ENCODE measurements at places on chromosomes 7 and 10.

GRCh38 chr7:2037808-2038522 lies 194.8 kb downstream of the MAD1L1 start:
- DNase-seq: peak; percentile 52

DNA sequence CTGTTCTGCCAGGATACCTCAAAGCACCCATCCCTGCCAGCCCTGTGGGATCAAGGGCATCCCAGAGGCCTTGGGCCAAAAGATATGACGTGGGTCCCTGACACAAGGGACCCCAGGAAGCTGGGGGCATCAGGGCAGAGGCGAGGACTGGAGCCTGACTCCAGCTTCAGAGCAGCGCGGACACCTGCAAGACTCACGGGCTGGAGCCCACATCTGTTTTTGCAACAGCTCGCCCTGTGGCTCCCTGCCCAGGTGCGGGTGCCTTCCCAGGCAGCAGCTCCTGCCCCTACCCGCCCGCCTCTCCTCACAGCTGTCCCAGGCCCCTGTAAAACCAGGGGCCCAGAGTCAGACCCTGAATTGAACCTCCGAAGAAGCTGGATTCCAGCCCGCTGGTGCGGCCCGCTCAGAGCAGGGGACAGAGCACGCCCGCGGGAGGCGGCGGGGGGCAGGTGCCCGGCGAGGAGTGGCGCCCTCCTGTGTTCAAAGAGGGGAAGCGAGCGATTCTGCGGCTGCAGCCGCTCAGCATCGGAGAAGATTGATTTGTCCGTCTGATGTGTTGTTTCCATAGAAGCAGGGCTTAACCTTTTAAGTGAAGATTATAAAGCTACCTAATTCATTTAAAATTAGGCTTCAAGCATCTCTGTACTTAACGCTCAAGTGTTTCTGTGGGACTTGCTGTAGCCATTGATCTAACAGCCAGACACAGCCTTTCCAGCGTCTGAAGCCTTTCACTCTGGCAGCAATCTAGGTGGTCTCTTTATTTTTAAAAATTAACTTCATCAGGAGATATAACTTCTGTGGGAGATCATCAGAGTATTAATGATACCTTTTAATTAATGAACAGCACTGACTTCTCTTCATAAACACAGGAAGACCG lies 88.4 kb downstream of the BEND7 start:
- peak; percentile 76 for DNase-seq

GRCh38 chr7:52500841-52501240 lies 534.6 kb upstream of the POM121L12 start:
- DNase-seq: no peak

- no peak for DNase-seq
Measured at GRCh38 chr10:5904227-5904626, 14.2 kb downstream of the FBH1 start.

GRCh38 chr10:82221601-82222149 lies 346.7 kb downstream of the NRG3 start:
- DNase-seq: no peak

DNA sequence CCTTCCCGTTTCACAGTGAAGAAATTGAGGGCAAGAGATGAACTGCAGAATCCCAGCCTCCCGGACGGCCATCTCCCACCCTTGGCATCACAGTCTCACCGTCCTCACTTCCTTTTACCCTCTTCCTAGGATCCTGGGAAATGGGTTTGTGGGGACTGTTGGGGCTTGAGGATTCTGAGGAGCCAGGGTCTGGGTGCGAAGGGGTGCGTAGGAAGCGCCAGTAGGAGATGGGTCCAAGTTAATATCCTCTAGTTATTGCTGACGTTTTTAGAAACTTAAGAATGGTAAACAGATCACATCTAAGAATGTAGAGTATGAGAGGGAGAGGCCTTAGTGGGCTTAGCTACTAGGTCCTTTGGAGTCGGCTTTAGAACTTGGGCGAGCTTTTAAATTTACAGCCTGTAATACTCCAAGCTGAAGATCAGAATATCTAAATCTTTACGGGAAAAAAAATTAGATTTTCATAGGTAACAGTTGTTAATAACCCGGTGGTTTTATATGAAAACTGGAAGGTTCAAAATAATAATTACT lies 696 bp downstream of the MALSU1 start:
- no peak for DNase-seq

- DNase-seq: no peak
Measured at GRCh38 chr10:118383699-118384098, 41.6 kb upstream of the FAM204A start.

- no peak for DNase-seq
Measured at GRCh38 chr7:1367501-1368183, 91.6 kb downstream of the MICALL2 start.

DNA sequence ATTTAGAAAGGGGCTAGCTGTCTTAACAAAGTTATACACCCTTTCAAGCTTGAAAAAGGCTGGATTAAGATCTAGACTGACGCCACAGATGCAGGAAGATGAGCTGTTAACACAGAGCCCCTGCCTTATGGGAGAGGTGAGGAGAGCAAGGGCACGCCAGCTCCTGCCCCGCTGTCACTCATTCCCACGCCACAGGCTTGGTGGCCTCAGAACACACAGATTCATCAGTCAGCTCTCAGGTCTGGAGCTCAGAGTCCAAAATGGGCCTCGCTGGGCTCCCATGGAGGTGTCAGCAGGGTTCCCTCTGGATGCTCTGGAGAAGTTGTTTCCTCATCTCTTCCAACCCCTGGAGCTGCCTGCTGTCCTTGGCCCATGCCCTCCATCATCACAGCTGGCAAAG lies 554.2 kb downstream of the TCERG1L start:
- DNase-seq: no peak

- peak; percentile 10 for DNase-seq
Measured at GRCh38 chr10:5662708-5663579, 3.5 kb downstream of the ASB13 start.

GRCh38 chr7:83166781-83167180 lies 4.1 kb upstream of the PCLO start:
- DNase-seq: no peak

DNA sequence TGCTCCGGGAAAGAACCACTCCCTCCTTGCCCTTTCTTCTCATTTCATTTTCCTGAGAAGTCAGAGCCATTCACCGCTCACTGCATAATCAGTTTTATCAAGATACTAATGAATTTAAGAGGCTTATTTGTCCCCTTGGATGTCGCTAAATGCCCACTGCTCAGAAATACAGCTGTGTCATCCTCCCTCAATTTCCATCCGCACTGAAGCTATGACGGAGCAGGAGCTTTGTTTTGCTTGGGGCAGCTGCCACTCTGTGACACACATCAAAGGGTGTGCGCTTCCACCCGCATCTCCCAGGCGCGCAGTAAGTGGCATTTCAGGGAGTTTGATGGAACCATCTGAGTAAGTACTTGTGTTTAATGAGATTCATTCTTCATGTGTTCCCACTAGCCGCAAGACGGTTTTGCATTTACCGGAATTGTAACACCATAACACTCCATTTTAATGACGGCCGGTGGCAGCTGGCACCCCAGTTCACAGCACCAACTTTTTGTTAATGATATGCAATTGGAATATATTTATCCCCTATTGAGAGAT lies 103.8 kb upstream of the PARD3 start:
- DNase-seq: no peak

DNA sequence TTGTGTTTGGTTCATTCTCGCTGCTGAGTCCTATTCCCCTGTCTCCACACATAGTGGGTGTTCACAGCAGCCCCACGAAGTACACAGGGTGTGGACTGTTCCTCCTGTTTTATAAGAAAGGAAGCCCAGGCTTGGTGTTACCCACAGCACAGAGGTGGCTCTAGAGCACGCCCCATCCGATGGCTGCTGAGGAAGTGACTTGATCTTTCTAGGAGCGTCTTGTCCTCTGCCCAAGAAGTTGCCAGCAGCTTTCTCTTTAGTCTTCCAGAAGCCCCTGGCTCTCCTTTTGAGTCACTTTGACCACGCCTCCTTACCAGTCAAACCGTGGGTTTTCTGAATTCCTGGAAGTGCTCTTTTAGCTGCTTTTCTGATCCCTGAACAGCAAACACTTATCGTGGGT lies 94.0 kb downstream of the GRK5 start:
- DNase-seq: peak; percentile 79

GRCh38 chr7:65962033-65962432 lies 20.0 kb downstream of the GUSB start:
- no peak for DNase-seq

DNA sequence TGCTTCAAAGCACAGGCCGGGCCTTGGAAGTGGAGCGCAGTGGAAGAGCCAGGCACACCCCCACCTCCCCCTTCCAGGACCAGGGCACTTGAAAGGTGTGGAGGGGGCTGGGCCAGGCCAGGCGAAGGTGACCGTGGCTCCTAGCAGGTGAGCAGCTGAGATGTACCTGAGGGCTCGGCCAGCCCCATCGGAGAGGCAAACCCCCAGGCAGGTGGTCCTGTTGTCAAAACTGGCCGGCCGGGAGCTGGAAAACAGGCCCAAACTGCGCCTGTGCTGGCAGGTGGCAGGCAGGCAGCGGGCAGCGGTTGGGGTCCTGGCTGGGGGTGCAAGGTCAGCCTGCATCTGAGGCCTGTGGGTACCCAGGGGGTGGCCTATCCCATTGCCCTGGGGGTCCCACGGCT lies 96.4 kb upstream of the DNAAF5 start:
- DNase-seq: no peak

DNA sequence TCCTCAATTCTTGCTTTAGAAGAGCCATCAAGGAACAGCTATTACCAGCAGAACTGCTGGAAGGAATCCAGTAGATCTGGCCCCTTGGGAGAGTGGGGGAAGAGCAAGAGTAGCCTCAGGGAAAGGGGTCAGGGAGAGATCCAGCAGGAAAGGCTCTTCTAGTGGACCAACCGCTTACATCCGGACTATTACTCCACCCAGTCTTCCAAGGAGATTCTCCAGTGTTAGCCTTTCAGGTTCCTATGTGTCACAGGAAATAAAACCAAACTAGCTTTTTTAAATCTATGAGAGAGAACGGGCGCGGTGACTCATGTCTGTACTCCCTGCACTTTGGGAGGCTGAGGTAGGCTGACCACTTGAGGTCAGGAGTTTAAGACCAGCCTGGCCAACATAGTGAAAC lies 34.3 kb downstream of the TET1 start:
- no peak for DNase-seq

GRCh38 chr10:124240839-124241291 lies 147.5 kb upstream of the CHST15 start:
- no peak for DNase-seq

- no peak for DNase-seq
Measured at GRCh38 chr7:151342102-151342646, 562 bp downstream of the NUB1 start.

- DNase-seq: peak; percentile 49
Measured at GRCh38 chr10:70174058-70174741, 3.9 kb upstream of the SAR1A start.
